ENCODE measurements at places on chromosomes 4 and X. TPM values are rescaled to one million over a fixed set of nuclear protein-coding genes. Genes with fewer than 3 reads are reported as not detected.

The ACOX3 gene
- 31.5 TPM for total RNA-seq

The GPR119 gene
- not detected for total RNA-seq

The HS3ST1 gene
- 0.87 TPM for total RNA-seq

The PCSK1N gene
- total RNA-seq = 8.9 TPM

The PTCHD1 gene
- 0.19 TPM for total RNA-seq

The TRPC5OS gene
- total RNA-seq = not detected

The PIR gene
- 66.4 TPM for total RNA-seq

The GABRE gene
- 20.7 TPM for total RNA-seq

The REELD1 gene
- total RNA-seq = not detected

The PAGE2B gene
- total RNA-seq = not detected

The TLL1 gene
- total RNA-seq = 10.8 TPM

DNA sequence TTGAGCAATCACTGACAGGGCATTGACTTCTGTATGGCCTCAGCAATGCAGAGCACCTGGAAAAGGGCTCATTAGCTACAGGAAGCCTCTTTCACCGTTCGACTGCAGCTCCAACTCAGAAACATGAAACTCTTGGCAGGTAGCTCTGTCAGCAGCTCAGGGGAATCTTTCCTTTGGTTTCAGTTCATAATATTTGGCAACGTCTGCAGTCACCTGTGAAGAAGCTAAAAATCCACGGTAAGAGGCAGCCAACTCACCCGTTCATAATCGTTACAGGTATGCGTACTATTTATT, 354.9 kb downstream of the CAMK2D start:
- no peak for DNase-seq

DNA sequence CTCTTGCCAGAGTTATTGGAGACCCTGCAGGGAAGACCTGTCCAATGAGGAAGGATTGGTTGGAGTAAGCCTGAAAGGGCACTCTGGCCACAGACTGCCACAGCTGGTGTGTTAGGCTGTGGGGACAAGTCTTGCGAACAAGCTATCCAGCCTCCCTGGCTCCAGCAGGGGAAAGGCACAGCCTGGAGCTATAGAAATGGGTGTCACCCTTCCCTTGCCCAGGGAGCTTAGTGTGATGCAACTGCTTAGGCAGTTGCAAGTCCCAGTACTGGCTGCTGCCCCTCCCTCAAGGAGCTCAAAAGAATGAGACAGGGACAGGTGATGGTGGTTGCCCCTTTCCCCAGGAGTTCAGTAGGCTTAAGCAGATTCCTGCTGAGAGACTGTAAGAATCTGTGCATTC, 165.7 kb upstream of the CT83 start:
- DNase-seq = no peak

DNA sequence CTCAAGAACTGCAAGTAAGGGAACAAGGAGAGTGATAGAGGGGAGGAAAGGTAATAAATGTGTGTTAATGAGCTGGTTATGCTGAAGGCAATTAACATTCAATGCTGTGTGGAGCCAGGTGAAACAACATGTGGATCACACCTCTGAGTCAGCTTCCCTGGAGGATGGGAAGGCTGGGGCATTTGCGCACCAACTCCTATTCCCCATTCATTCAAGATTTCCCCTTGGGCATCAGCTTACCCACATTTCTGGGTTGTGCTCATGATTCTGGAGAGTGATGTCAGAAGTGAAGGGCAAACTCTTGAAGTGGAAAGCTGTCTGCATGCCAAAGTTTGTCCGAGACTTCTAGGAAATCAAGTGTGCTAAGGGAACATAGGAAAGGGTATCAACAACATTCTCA, 461.4 kb downstream of the MID1IP1 start:
- no peak for DNase-seq

DNA sequence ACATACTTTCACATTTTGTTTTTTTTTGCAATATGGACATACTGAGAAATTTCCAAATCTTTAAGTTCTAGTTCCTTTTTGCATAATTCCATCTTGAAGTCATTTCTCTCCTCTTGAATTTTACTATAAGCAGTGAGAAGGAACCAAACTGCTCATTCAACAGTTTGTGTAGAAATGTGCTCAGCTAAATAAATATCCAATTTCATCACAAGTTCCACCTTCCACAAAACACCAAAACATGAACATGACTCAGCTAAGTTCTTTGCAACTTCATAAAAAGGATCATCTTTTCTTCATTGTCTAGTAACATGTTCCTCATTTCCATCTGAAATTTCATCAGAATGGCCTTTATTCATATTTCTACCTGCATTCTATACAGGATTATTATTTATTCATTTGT, 77.3 kb upstream of the FGF13 start:
- DNase-seq = no peak

- DNase-seq = no peak
These were observed 360.5 kb downstream of the ZNF674 start for GRCh38 chrX:46184749-46185148.

DNA sequence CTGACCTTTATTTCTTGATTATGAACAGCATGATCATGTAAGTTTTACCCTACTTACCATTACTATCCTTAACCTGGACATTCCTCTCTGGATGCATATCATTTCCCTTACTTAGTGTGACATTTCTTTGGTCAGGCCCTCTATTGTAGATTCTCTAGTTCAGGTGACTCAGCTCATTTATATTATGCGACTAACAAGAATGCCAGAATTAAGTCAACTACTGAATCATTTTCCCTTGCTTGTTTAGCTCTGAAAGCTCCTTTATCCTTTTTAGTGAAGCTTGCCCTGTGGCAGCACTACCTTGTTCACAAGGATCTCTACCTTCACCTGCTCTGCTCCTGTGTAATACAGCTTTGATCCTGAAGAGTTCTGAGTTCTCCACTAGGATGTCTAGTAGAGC, 15.1 kb upstream of the UGT2B17 start:
- no peak for DNase-seq

DNA sequence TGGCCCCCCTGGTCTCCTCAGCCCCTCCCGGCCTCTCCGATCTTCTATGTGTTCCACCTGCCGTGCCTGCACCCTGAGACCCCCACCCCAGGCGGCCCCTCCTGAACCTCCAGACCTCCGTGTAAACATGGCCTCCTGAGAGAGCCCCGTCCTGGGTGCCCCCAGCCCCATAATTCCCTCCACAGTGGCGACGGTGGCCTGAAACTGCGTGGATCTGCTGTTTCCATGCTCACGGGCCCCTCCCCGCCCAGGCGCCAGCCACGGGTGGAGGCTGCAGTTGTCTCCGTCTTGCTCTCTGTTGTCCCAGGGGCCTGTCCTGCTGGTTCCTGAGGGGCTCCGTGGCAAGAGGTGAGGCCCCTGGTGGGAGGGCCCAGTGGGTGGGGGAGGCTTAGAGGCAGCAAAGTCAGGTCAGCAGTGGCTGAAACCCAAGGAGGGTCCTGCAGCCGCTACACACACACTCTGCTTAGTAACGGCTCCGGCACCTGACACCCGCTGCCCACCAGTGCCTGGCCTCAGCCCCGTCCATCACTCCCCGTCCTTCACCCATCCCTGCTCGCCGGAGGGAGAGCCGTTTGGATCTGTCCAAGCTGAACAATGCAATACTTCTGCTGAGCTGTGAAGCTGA, 75.8 kb downstream of the FAM53A start:
- no peak for DNase-seq

GRCh38 chr4:80422727-80423404, 87.3 kb downstream of the CFAP299 start:
- no peak for DNase-seq

- no peak for DNase-seq
These were observed 45.5 kb downstream of the CENPC start for GRCh38 chr4:67499799-67500198.

DNA sequence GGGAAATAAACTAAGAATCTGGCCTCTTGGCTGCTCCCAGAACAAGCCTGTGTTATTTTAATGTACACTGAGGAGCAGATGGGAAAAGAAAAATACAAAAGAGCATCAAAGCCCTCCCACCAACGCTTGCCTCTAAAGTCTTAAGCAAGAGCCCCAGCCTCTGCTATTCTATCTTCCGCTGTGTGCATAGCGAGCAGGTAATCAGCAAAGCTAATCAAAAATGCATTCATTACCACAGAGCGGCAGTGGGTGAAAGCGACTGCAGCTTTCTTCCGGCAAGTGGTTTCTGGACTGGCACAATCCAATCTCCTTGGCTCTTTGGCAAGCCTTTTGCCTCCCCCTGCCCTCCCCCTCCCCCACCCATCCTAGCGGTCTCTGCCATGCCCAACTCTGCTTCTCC, 13.5 kb upstream of the GRIA3 start:
- no peak for DNase-seq

DNA sequence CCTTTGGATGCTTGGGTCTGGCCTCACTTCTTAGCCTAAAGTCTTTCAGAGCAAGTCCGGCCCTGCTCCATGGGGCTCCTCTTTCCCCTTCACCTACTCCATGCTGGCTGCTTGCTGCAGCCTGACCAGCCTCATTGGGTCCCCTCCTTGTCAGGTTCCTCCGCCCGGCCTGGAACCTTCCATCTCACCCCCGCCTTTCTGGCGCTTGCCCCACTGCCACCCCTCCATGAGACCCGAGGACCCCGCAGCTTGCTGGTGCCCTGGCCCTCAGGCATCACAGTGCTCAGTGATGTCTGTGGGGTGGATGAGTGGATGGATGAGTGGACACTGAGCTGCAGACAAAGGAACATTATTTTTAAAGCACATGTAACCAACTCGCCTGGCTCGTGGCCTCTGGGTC, 24.7 kb downstream of the SORCS2 start:
- DNase-seq = no peak

GRCh38 chrX:134443461-134443860, 16.5 kb upstream of the HPRT1 start:
- no peak for DNase-seq

DNA sequence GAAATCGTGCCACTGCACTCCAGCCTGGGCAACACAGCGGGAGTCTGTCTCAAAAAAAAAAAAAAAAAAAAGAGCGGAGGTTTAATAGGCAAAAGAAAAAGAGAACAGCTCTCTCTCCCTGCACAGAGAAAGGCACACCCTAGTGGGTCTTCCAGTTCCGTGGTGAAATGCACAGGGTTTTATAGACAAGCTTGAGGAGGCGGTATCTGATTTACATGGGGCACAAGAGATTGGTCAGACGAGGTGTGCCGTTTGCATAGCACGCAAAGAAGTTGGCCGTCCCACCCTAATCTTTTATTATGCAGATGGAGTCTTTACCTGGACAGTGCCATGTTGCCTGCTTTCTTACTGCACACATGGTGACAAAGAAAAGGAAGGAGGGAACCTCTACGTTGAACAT, 33.5 kb upstream of the REST start:
- no peak for DNase-seq

GRCh38 chr4:94256144-94256783, 48.6 kb downstream of the SMARCAD1 start:
- no peak for DNase-seq

- DNase-seq = no peak
These were observed 39.8 kb downstream of the HAND2 start for GRCh38 chr4:173490256-173490655.

DNA sequence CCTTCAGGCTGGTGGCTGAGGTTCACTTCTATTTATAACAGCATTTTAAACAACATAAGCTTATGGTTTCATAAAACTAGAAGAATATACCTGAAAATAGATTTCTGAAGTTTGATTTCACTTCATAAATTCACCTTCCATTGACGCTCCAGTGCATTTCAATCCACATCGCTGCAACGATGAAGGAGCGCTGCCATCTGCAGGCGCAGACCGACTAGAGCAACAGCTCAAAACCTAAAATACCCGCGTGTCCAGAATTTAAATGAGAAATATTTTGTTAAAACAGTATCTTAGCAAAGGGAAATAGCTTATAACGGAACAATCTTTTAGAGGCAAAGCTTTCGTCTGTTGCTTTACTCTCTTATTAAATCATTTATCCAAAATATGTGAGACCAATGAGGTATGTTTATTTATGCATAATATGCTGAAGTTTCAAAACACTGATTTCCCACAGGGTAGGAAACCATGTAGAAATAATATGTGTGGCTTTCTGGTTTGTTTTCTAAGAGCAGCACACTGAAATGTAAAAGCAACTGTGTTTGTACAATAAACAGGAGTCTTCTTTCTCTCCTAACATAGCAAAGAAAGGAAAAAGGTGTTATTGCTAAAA, 816.4 kb upstream of the FRG1 start:
- no peak for DNase-seq

- DNase-seq = no peak
These were observed 45.3 kb upstream of the PJA1 start for GRCh38 chrX:69210581-69210980.

DNA sequence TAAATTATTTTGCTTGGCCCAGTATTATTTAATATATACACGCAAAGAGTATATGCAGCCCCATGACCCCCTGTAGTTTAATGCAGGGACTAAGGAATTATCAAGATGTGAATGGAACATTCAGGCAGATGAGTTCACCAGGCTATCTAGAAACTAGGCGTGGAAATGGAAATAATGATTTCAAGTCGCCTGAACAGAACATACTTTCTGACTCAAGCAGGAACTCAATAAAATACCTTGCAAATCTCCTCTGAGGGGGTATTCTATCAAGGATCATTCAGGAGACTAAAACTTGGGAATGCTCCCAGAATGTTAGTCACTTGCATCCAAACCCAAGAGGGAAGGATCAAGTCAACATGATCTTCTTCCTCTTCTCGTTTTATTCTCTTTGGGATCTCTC, 59.6 kb upstream of the RASSF6 start:
- DNase-seq = no peak

GRCh38 chr4:55075376-55075775, 50.0 kb downstream of the KDR start:
- no peak for DNase-seq

GRCh38 chr4:47334652-47335051, 128.8 kb downstream of the COMMD8 start:
- no peak for DNase-seq

- no peak for DNase-seq
These were observed 216.4 kb upstream of the HAND2 start for GRCh38 chr4:173746424-173746823.

GRCh38 chr4:145326491-145326890, 146.1 kb upstream of the OTUD4 start:
- no peak for DNase-seq

GRCh38 chrX:13009844-13010243, 34.6 kb downstream of the FAM9C start:
- no peak for DNase-seq

DNA sequence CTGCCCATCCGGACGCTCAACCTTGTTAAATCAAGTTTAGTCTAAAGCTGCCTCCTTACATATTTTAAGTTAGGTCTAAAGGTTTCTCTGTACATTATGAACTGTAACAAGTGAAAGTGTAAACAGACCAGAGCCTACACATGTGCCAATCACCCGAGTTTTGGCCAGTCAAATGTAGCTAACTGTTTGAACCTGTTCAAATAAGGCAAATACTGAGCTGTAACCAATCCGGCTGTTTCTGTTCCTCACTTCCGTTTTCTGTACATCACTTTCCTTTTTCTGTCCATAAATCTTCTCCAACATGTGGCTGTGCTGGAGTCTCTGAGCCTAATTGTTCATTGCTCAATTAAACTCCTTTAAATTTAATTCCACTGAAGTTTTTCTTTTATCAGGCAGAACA, 113.3 kb upstream of the SHISA3 start:
- no peak for DNase-seq

GRCh38 chr4:150768497-150768896, 186.5 kb downstream of the MAB21L2 start:
- no peak for DNase-seq
